ENCODE measurements at places on chromosomes 3 and 15.

DNA sequence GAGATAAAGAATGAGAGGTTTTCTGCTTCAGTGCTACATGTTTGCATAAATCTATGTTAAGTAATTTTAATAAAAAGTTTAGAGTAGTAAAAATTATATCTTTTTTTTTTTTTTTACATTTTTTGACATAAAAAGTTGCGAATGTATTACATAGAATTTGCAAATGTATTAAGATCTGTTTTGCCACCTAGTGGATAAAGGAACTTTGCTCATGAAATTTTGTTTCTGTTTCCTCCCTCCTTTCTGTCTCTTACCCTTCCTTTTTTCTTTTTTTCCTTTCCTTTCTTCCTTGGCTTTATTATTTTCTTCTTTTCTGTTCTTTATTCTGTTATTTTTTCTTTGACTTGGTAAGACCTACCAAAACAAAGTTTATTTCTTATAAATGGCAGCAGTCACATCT lies 58.5 kb upstream of the UTS2B start:
- DNase-seq = no peak

DNA sequence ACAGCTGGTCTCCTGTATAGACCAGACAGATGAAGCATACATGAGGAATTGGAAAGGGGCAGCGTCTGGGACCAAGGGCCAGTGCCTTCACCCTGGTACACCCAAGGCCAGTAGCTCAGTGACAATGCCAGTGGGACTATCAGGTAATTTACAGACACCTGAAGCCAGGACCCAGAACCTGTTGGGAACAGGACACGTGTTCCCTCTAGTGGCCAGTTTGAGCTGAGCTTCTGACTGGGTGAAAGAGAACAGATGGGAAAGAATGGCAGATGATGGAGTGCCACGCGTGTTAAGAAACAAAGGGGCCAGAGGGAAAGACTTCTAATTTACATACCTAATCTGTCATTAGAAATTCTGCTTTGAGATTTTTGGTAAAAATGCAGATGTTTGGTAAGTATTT lies 5.1 kb upstream of the SLC25A38 start:
- peak; percentile 2 for DNase-seq

GRCh38 chr3:122055215-122055614 lies at the start of gene CD86:
CD86 (plus strand) TSS chr3:122055362; CDS start chr3:122055490, 128 bp downstream.
- no peak for DNase-seq

- DNase-seq = no peak
These were observed 166.1 kb downstream of the SSR3 start for GRCh38 chr3:156388497-156389448.

DNA sequence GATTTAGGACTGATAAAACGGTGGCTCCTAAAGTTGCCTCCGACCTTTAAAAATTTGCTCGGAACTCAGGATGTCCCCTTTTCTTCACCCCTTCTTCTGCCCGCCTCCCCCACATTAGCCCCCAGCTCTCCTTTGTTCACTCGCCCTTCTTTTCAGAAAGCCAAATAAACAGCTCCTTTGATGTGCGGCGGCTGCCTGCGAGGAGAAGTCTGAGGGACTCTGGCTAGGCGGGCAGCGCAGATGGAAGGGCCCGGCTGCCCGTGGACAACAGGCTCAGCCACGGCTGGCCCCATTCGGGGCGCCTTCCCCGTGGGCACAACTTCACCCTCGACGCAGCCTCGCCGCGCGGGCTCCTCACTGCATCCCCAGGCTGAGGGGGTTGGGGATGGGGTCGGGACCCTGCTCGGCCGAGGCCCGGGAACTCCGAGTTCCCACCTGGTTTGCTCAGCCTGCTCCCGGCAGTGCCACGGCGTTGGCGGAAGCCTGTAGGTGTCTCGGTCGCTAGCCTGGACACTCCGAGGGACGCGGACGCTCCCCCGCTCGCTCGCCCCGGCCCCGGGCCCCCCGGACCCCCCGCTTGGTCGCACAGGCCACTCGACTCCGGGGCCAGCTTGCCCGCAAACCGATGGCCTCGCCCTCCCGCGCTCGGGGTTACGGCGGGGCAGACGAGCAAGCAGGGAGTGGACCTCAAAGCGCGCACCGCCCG lies 897 bp upstream of the TLE3 start:
- peak; percentile 47 for DNase-seq

- DNase-seq = no peak
These were observed 590.6 kb downstream of the MAGI1 start for GRCh38 chr3:65448120-65448519.

GRCh38 chr15:67828969-67829646 lies 3.8 kb downstream of the SKOR1 start:
- DNase-seq = no peak

- DNase-seq = no peak
These were observed 793 bp downstream of the SLC30A4 start for GRCh38 chr15:45521596-45522327.

DNA sequence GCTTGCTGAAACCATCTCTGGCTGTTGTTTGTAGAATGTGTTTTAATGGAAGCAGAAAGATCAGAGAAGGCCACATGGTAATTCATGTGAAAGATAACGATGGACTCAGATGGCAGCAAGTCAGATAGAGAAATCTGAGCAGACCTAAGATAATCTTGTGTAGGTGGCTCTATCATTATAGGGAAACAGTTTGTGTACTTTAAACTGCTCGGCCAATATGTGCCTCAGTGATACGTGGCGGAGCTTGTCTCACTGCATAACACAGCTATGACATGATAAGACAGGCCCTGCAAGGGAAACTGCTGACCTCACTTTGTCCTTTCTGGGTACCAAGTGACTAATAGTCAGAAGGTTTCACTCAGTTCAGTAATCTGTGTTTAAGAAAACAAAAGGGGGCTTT lies 51.0 kb downstream of the MME start:
- DNase-seq = no peak

- DNase-seq = no peak
These were observed 68.0 kb downstream of the LRRK1 start for GRCh38 chr15:100987143-100987542.

GRCh38 chr3:81545572-81545971 lies 215.9 kb downstream of the GBE1 start:
- no peak for DNase-seq

DNA sequence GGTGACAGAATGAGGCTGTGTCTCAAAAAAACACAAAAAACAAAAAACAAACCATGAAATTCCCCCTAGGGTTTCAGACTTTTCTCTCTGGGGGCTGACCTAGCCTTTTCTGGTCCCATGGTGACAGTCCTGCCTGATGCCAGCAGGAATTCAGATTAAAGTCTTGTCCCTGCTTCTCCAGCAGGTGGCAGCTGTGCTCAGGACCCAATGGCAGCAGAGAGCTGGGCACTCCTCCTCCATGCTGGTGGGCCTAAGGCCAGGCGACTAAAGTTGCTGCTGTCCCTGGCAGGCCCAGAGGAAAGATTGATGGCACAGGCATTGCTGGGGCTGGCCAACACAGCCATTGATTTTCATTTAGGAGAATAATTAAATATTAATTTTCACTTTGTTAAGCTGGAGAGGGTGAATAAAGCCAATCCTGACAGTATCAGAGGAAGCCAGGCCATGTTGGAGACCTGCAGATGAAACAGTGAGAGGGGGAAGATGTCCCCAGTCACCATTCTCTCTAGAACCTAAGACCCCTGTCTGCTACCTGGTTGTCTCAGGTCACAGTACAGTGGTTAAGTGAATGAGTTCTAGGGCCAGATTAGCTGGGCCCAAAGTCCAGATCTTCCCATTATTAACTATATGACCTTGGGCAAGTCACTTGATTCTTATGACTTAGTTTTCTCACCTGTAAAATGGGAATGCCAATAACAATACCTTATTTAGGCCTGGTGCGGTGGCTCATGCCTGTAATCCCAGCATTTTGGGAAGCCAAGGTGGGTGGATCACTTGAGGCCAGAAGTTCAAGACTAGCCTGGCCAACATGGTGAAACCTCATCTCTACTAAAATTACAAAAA lies 7.1 kb downstream of the CELF6 start:
- DNase-seq = peak; percentile 74

DNA sequence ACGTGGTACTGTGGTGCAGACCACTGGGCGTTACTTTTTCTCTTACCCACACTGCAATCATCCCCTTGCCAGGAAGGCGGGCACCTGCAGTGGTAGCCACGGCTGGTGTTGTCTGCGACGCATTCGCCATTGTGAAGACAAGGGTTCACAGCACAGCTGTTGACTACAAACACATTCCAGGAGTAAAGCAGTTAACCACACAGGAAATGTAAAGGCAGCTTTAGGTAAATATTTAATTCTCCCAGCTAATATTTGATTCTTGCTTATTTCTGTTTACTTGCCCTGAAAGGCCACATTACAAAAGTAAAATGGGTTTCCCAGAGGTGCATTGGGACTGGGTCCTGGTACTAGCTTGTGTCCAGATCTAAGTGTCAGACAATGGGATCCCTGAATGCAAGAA lies 45.4 kb downstream of the HEG1 start:
- DNase-seq = no peak

- no peak for DNase-seq
These were observed 41.4 kb downstream of the SACM1L start for GRCh38 chr3:45730409-45731154.

GRCh38 chr3:150806185-150806835 lies 43.3 kb upstream of the SIAH2 start:
- DNase-seq = no peak

DNA sequence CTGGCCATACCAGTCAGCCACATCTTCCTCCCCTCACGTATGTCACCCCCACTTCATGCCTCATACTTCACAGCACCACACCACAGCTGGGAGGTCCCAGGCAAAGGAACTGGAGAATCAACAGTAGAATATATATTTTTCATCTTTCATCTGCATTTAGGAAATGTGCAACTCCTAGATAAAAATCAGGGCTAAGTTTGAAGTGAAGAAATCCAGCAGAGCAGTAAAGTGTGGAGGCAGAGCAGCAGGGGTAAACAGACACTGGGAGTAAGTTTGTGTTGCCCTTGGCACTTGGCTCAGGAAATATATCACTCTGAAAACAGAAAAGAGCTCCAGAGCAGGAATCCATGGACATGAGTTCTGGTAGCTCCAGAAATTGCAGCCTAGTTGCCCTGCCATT lies 2.8 kb upstream of the HERC1 start:
- DNase-seq = peak; percentile 8

- no peak for DNase-seq
These were observed 149.4 kb downstream of the IMPG2 start for GRCh38 chr3:101170806-101171558.

DNA sequence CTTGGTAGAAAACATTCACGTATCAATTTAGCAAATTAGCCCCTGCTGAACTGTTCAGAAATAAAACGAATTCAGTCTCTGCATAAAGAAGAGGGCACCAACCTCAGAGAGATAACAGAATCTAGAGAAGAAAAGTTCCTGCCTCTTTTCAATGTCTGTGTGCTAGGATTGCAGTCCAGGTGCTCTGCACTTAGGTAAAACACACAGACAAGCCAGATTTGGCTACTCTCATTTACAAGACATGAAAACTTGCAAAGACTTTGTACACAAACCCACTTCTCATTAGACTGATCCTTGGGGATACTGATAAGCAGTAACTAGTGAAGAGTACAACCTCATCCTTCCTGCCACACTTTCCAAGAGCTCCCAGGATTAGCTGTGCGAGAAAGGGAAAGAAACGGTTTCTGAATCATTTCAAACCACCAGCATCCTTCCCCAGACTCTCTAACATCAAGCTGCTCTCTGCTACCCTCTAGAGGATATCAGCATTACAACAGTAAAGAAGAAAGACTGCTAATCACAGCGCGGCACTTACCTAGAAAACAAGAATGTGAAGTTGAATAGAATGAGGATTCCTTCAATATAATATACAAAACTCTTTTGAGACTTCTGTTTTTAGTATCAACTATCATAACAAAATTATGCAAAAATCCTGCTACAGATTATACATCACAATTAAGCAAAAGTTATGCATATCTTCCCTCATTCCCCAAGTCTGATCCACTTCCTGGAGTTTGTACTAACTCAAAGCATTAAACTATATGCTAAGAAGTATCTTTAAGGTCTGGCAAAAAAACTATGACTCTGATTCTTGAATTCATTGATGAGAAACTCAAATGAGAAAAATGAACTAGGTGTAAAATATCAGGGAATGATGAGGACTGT lies 306.4 kb downstream of the MAGI1 start:
- DNase-seq = no peak

DNA sequence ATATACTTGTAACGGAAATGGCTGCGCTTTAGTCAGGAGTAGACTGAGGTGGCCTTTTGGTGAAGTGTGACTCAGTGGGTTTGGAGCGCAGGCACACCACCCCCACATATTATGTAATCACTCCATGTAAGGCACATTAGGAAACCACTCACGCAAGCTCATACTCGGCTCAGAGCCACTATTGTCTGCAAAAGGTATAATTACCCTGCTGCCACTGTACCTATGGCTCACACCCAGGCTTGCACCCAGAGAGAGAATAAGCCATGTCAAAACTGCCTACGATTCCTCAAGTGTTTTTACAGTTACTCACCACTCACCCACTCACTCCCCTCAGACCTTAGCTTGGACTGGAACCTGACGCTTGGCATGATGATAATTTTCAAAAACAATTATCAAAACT lies 611.9 kb upstream of the CCDC54 start:
- peak; percentile 67 for DNase-seq

DNA sequence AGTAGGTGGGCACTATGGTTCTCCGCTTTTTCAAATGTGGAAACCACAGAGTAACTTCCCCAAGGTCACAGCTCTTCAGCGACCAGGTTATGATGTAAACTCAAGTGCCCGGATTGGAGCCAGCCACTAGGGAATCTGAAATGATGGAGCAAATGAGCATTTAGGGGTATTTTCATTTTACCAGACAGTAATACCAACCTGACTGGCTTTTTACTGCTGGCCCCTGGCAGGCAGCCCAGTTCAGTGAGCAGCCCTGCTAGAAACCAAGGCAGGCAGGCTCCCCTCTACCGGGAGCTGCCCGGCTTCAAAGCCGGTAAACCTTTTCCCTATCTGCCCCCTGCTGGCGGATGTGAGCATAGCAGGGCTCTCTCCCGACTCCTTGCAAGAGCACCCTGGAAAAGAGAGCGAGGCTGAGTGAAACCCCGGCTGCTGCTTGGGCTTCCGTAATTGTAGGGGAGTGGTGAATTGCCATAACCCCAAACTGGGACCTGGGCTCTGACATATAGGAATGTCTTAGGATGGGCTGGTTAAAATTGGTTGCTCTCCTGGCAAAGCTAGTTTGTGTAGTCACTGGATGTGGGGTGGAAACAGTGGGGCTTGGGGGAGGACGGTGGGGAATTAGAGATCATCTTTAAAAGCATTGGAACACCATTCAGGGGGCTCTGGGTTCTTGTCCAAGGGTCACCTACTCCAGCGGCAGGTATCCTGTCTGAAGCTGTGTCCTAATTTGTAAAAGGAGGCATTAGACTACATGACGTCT lies 98.0 kb upstream of the TNFAIP8L3 start:
- peak; percentile 87 for DNase-seq

DNA sequence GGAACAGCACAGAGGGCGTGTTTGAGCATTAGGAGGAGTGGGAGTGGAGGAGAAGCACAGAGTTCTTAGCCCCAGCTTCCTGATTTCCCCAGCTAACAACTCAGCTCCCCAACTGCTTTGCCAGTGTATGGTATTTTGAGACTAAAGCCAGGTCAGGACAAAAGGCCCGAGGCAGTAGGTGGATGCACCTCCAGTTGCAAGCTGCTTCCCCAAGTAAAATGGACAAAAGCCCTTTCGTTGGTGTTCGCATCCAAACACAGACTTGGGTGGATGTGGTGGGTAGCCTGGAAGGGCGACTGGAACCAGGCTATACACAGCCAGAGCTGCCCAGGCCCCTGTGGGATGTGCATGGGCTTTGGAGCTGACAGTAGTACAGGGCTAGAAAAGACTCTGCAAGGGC lies 12.3 kb upstream of the EHD4 start:
- DNase-seq = no peak
